ENCODE measurements at places on chromosomes 2 and 18.

- peak; percentile 6 for DNase-seq
Observed at GRCh38 chr18:44887227-44887631, 206.5 kb downstream of the SETBP1 start.

GRCh38 chr2:134852518-134852917, 14.1 kb downstream of the ACMSD start:
- no peak for DNase-seq

- no peak for DNase-seq
Observed at GRCh38 chr2:232741294-232741693, 35.1 kb downstream of the KCNJ13 start.

- DNase-seq: no peak
Observed at GRCh38 chr2:139366681-139367080, 586.5 kb upstream of the NXPH2 start.

DNA sequence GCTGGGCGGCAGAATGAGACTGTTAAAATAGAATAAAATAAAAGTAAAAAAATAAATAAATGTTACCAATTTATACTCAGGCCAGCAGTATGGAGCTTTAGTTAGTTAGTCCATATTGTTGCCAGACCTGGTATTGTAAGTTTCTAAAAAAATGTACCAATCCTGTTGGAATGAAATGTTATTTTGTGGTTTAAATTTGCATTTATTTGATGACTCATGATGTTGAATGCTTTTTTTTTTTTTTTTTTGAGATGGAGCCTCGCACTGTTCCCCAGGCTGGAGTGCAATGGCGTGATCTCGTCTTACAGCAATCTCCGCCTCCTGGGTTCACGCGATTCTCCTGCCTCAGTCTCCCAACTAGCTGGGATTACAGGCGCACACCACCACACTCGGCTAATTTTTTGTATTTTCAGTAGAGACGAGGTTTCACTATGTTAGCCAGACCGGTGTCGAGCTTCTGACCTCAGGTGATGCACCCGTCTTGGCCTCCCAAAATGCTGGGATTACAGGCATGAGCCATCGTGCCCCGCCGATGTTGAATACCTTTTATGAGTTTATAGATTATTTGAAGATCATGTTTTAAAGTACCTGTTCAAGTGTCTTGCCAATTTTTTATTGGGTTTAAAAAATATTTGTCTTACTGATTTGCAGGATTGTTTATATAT, 5.7 kb upstream of the PTPRN start:
- no peak for DNase-seq
